ENCODE measurements at places on chromosomes 2 and 18.

GRCh38 chr18:22185771-22186386 lies 16.5 kb downstream of the GATA6 start:
- DNase-seq = no peak

- DNase-seq = no peak
These were observed 14.2 kb downstream of the INPP4A start for GRCh38 chr2:98458667-98459380.

DNA sequence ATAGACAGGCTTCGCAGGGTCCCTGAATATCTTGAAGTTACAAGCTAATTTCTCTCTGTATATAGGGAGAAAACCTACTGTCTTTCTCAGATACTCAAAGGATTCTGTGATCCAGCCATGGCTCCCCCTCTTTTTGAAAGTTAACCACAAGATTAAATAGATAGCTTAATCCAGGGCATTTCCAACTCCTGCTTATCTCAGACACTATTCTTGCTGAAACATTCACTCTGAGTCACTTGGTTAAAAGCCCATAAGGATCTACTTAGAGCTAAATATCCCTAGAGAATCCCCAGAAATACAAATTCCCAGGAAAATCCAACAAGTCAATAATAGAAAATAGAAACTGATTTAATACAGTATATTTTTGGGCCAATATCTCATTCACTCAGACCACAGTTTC lies 179.1 kb upstream of the LYPD1 start:
- peak; percentile 47 for DNase-seq

DNA sequence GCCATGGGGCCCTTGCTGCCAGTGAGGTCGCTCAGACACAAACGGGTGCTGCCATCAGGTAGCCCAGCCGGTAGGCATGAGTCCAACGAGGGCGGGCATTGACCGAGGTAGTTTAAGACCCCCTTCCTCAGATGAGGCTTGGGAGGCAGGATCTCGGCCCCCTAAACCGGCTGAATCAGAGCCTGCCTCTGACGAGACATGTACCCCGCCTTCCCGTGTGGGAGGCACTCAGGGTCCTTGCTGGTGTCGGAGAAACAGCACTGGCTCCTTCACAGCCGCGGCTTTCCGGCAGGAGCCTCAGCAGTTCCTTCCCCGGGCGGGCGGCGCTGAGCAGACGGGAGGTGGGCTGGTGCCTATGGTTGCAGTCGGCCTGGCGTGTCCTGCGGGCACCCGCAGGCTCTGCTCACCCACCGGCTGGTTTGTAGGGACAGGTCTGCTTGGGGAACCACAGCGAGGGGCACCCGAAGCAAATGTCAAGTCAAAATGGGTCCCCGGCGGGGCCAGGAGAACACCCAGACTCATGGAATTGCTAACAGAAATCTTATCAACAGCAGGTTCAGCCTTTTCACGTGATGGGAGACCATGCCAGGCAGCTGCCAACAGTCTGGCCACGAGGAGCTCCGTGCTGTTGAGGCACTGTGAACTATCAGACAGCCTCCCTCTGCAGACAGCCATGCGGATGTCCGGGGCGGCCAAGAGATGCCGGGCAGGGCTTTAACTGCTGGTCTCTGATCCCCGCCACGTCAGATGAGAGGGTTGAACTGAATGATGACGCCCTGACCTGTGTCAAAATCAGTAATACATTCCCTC lies 2.8 kb downstream of the KCNG2 start:
- no peak for DNase-seq

DNA sequence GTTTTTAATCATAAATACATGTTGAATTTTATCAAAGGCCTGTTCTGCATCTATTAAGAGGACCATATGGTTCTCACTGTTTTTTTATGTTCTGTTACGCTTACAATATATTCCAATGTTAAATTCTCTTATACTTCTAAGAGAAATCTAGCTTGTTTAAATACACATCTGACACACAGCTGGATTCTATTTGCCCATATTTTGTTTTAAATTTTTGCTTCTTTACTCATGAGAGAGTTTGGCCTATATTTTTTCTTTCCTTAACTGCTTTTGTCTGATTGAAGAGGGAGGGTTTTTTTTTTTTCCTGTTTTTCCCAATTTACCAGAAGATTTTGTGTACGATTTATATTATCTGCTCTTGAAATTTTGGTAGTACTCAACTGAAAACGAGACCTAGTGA lies 34.9 kb downstream of the RNF144A start:
- peak; percentile 46 for DNase-seq

All from fibroblast of skin of left quadriceps (primary cell).